ENCODE measurements at places on chromosomes 13 and 19.

DNA sequence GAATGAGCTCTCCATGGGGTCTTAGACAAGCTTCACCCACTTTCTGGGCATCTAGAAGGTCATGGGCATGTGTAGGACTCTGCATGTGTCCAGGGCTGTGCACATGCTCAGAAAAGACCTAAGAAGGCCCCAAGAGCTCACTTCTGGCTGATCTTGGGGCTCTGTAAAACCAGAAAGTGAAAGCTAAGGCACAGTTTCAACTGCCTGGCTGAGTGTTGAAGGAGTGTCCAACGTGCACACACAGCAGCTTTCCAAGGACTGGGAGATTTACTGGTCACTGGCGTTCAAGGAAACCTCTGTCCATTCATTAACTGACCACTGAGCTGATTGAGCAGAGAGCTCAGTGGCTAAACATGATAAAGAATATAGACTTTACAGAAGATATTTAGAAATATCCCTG lies 137.9 kb downstream of the KATNAL1 start:
- DNase-seq: no peak

DNA sequence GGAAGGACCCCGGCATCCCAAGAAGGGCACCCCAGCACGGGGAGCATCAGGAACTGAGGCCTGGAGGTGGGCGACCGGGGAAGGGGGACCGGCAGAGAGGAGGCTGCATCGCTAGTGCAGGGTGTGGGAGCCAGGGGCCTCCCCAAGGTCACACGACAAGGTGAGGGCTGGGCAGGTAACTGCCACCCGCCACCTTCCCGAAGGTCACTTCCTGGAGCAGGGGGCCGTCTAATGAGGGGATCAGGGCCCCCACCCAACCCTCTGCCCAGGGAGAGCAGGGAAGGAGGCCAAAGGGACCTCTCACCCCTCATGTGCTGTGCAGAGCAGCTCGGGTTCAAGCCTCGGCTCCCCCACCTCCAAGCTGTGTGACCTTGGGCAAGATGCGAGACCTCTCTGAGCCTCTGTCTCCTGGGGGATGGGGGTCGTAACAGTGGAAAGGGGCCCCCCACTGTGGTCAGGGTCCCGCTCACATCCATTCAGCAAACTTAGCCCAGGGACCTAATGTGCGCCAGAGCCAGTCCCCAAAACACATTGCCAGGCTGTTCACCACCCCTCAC lies 6.0 kb downstream of the ZBTB7A start:
- peak; percentile 40 for DNase-seq

GRCh38 chr19:36771261-36772231 lies 1.1 kb downstream of the ZNF850 start:
- no peak for DNase-seq

DNA sequence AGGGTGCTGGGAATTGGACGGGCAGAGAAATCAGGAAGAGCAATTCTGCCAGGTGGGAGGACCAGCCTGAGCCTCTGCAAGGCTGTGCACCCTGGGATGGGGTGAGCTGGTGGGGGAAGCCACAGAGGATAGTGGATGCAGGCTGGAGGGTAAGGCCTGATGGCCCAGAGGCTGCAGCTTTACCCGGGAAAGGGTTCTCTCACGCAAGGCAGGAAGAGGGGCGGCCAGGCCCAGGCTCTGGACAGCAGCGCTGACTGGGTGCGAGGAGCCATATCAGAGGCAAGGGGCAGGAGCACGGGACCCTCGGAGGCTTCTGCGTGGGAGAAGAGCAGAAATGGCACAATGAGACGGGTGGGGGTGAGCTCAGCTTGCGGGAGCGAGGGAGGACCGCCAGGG lies 104.6 kb downstream of the SOX1 start:
- no peak for DNase-seq

DNA sequence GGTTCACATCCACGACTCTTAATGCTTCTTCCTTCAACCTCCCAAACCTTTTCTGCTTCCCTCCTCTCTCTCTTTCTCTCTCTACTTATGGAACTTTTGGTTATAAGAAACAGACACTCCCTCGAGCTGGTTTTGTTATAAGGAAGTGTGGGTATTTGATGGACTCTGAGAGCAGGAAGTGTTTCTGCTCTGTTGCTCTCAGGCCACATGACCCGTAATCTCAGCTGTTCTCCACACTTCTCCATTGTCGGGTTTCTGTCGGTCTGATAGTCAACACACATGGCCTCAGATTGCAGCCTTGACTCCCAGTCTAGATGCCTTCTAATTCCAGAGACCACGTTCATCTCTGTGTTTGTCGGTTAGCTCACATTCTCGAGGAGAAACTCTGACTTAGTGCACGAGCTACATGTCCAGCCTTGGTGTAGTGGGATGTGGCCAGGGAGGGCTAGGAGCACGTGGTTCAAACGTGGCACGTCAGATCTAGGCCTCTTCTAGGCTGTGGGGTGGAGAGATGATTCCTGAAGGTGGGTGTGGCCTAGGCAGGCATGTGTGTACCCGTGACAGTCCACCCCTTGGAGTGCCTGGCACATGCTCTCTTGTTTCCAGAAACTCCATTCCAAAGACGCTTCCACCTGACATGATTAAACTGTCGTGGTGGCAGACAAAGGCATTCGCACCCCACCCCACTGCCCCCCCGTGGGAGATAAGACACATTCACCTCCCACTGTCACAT lies 26.3 kb downstream of the CNFN start:
- DNase-seq: peak; percentile 65

- peak; percentile 57 for DNase-seq
These were observed 43.9 kb downstream of the SIAH3 start for GRCh38 chr13:45807520-45808099.

DNA sequence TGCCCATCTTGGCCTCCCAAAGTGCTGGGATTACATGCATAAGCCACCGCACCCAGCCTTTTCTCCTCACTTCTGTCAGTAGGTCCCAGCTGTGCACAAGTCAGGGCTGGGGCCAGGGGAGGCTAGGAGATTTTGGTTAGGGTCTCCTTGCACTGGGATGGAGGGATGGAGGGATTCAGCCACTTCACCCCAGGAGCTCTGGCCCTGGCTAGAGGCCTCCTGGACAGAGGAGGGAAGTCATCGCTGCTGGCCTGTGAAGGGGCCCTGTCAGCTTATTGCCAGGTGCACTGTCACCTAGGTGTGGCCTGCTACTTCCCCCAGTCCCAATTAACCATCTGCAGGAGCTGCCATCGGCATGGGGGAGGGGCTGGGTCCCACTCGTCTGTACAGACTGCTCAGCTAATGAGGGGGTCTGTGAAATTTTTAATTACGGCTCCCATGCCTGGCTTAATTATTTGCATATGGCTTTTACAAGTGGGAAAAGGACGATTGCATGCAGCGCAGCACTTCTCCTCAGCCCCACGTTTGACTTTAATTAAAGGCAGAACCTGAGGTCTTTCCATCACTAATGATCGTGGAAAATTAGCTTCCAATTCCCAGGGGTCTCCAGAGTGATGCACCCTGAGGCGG lies 52.4 kb downstream of the CHST8 start:
- no peak for DNase-seq

DNA sequence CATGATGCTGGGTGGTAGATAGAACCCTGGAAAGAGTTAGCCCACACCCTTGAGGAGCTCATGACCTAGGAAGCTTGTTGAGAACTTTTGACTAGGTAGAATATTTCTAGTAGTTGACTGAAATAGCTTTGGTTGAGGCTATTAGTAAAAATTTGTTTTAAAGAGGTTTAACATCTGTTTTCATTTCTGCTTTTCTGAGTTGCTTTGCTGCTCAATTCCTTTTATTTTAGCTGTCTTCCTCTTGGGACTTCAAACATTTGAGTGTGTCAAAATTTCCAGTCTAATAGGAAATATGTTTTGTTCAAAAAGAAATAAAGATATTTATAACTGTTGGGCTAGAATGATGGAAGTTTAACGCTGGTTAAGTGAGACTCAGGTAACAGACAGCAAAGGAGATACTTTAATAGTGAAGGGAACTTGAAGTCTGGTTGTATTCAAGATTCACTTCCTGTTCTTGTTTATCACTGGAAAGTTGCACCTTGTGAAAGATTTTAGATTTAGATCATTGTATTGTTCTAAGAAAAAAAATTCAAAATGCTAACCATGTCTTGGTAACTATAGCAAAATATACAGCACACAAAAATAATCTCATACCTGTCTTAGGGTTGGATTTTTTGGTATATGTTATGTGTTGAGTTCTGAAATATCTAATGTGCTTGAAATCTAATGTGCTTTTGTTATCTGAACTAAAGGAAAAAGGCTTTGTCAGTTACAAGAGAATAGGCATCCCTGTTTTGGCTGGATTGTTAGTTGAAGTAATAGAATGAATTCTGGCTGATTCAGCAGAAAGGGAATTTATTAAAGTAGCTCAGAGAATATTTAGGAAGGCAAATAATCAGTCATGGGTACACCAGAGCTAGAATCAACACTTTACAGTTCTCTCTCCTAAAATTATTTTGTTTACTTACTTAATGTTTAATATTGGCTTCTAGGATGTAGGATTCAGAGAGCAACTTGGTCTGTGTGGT lies 24.4 kb upstream of the GPR18 start:
- peak; percentile 83 for DNase-seq

DNA sequence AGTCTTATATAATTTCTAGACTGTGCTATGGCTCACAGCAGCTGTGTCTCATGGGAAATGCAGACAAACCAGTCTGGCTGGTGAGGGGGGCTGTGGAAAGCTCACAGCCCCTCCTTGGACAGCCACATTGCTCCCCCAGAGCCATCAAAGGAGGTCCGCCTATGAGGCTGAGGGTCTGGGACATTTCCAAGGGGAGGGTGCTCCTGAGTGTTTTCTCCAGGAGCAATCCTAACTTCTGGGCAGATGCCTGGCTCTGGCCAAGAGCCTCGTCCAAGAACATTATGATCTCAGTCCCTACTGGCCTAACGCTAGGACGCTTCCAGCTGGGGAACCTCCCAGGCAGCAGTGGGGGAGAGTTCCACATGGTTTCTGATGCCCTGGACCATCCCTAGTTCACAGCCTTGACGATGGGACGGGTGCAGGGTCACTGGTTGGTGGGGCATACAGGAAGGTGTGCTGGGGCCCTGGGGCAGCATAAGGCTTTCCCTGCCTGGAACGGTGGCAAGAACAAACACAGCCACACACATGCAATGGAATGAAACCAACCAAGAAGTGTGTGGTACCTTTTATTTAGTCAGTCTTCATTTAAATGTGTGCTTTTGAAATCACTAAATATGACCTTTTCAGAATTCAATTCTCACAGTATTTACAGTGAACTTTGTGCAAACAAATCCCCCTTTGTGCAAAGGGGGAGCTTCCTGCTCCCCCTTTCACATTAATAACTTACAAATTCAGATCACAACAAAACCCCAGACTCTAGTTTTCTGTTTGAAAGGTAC lies 60.6 kb downstream of the CDADC1 start:
- no peak for DNase-seq

DNA sequence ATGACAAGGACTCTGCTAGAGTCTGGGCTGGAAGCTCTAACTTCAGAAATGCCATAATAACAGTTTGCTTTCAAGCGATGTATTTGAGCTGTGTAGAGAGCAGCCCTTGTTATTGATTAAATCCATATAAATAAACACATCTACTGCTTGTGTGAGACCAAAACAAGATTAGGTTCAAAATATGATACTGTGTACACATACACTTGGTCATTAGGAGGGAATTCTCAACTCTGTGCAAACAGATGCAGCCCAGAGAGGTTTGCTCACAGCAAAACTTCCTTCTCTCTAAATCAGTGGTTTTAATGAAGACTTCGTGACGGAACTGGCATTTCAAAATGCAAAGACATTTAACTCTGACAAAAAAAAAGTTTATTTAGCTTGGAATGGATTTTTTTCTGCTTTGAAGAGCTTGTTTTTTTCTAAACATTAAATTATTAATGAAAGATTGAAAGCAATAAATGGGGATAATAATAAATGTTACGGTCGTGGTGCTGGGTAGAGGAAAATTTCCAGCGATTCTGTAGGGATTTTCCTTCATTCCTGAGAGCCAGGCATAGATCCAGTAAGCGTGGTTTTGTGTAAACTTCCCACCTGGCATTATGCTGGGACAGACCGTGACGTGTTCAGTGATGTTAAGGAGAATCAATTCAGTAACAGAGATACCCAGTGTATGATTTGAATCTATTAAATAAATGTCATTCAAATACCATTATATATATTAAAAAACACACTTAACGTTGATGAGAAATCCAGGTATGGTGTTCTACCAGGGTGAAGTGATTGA lies 213.7 kb downstream of the TEX29 start:
- no peak for DNase-seq

Data from Karpas-422 (cell line).